NCI-H2171 (cell line): ENCODE measurements at places on chromosomes 3 and 15.

DNA sequence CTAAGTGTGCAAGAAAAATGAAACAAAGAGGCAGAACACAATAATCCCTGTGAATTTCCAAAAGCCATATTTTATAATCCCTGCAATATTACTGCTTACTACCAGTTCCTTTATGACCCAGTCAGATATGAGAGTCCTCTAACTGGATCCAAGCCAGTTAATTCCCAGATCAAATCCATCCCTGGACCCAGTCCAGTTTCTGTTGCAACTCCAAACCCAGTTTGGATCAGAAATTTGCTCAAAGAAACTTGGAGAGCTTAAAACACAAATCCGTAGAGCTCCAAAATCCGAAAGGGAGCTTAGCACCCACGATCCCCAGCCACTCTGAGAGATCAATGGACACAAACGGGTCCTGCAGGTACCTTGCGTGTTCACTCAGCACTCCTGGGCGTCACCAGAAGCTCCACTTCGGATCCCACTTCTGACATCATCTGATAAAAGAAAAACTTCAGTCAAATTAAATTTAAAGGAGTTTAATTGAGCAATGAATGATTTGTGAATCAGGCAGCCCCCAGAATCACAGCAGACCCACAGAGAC lies 32.6 kb upstream of the THUMPD3 start:
- no peak for DNase-seq

GRCh38 chr3:100173961-100174360 lies 59.7 kb upstream of the FILIP1L start:
- DNase-seq, result no peak

DNA sequence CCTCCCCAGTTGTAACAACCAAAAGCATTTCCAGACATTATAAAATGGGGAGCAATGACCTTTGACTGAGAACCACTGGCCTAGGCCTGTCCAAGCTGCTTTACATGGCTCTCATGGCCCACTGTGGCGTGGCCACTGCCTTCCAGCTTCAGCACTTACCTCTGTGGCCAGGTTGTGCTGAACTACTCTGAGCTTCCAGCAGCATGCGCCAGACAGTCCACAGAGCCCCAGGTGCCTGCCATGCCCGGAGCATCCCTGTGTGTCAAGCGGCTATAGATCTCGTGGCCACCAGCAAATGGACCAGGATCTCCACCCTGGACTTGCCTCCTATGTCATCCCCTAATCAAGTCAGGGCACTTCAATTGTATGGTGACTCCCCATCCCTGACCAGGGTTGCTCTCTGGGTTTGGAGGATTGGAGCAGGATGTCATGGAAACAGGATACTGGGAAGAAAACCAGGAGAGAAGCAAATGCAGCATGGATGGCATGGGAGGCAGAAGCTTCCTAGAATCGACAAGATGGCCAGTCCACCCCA lies 199.7 kb downstream of the UACA start:
- no peak for DNase-seq

GRCh38 chr3:95705786-95706418 lies 1108.5 kb upstream of the EPHA6 start:
- DNase-seq, result no peak

GRCh38 chr3:14487086-14487485 lies 53.1 kb downstream of the GRIP2 start:
- no peak for DNase-seq

DNA sequence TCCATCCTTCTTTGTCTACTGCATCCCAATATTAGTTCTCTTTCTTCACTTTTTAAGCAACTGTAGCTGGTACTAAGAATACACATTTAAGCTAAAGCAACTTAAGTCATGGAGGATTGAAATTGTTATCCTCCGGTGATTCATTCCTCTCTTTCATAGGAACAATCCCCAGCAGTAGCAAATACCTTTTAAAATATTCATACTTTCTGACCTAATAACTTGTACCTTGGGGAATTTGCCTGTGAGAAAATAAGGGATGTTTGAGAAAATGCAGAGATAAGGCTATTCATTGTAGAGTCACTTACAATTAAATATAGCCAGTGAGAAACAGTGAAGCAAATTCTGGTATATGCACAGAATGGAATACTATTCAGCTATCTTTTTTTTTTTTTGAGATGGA lies 66.0 kb downstream of the VPS13C start:
- DNase-seq, result no peak

DNA sequence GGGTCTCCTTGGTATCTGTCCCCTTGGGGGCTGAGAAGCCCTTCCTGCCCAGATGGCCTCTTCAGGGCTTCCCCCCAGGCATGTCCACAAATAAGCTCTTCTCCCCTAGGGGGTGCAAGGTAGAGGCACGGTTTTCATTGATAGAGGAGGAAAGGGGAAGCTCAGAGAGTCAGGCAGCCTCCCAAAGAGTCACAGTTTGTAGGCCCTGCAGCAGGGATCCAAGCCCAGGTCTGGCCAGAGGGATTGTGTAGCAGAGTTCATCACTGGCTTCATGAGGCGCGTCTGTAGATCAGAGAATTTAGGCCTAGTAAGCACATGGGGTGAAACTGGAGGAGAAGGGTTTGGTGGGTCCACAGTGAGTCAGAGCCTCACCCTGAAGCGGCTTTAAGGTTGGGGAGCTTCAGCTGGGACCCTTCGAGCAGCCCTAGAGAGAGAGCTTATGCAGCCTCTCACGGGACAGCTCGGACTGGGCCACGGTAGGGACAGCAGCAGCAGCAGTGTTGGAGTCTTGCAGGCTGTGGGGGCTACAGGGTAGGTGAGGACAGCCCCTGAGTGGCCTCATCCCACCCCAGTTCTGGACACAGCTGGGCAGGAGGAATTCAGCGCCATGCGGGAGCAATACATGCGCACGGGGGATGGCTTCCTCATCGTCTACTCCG lies 37.5 kb upstream of the ESYT3 start:
- DNase-seq, result no peak

DNA sequence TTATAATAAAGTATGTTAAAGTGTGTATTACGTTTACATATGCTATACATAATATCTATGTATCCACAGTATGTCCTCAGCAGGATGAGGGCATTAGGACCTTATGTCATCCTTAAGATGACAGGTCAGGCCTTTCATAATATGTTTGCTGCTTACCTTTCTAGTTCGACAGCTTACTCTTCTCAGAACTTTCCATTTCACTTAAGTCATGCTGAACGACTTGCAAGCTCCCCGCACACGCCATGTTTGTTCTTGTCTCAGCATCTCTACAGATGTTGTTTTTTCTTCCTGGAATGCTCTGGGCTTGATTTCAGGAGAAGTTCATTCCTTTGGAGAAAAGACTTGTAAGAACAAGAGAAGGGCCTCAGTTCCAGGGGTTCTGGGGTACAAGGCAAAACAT lies 36.0 kb upstream of the PPARG start:
- DNase-seq, result no peak

- no peak for DNase-seq
Measured at GRCh38 chr3:71355862-71356261, 227.7 kb downstream of the FOXP1 start.

- DNase-seq, result no peak
Measured at GRCh38 chr3:157104928-157105652, 54.9 kb downstream of the CCNL1 start.

GRCh38 chr3:146139586-146140110 lies 21.3 kb downstream of the PLOD2 start:
- no peak for DNase-seq
